ENCODE measurements at places on chromosomes 2 and 18.

DNA sequence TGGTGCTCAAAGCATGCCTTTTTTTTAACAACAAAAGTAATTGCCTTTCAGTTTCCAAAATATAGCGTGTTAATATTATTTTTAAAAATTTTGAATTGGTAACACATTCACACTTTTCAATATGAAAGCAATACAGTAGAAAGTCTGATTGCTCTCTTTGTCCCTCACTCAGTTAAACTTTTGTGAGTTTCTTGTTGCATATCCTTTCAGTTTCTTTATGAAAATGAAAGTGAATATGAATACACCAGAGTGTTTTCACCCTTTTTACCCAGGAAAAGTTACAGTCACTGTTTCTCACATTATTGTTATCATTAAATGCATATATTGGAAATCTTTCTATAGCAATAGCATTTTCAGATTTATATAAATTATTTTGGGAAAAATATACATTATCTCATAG, 377.4 kb upstream of the CRIM1 start:
- DNase-seq, result no peak

DNA sequence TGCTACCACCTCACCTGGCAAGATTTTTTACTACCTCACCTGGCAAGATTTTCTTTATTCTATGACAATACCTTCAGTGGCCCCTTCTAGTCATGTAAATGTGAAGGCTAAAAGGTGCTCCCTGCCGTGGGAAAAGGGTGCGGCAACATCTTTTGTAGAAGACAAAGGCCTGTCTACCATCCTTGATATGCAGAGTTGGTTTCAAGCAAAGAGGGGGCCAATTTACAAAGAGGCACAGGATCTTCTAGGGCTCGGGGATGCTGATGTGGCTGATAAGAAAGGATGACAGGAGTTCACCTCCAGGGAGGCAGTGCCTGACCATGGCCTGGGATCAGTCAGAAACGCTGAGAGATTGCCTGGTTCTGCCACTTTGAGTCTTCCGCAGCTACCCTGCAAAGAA, 165.4 kb upstream of the SLC1A4 start:
- no peak for DNase-seq

DNA sequence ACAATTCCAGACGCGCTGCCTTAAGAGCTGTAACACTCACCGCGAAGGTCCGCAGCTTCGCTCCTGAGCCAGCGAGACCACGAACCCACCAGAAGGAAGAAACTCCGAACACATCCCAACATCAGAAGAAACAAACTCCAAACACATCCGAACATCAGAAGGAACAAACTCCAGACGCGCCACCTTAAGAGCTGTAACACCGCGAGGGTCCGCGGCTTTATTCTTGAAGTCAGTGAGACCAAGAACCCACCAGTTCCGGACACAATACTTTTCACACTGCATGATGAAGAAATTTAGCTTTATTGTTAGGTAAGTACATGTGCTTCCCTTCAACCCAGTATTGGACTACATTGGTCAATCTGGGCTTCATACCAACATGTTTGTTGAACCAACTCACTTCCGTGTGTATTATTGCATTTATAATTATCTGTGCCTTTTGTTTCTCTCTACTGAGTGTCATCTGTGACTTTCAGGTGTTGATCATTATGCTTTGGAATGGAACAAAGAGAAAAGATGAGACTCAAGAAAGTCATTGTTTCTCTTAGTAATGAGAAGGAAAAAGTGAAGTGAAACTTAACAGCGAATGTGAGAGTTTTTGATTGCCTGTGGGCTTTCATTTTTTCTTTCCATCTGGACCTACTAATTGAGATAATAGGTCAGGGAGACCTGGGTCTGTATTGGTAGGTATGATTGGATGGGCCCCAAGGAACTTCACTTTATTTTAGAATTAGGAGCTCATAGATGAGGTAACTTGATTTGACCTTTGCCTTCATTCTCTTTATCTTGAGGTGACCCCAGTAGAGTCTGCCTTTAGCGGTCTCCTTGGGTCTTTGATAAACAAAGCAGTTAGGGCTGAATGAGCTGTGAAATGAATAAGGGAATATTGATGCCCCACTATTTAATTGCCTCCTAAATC, 76.1 kb upstream of the CAVIN2 start:
- no peak for DNase-seq

DNA sequence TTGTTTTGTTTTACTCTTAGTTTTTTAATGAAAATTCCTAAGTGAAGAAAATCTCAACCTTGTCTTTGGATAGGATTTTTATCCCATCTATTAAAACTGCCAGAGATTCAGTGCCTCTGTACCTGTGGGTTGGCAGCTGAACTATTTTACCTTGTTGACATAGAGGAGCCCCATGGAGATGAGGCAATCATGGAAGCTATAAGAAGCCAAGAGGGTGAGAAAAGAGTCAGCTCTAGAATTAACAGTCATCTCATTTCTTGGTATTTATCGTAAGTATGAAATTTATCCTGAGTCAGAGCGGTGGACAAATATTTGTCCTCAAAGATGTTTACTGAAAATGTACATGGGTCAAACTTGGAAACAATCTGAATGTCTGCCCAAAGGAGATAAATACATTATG, 35.8 kb upstream of the PGAP1 start:
- no peak for DNase-seq

- DNase-seq, result no peak
Measured at GRCh38 chr2:238005528-238005927, 38.7 kb downstream of the UBE2F start.

- no peak for DNase-seq
Measured at GRCh38 chr2:24354395-24354794, 5.9 kb downstream of the ITSN2 start.

DNA sequence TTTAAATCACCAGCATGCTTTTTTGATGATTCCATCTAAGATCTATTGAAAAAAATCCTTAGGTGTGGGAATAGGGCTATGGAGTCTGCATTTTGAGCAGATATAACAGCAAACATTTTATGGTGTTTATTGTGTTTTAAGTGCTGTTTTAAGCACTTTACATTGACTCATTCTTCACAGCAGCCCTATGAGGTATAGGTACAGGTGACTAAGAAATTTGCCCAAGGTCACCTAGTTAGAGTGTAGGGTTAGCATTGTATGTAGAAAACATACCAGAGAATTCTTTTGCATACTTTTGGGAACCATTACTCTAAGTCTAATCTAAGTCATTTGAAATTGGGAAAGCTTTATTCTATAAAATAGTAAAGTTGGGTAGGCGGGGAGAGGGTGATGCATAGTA, 31.3 kb downstream of the PPM1B start:
- no peak for DNase-seq

- DNase-seq, result no peak
Measured at GRCh38 chr2:199335502-199335901, 122.2 kb downstream of the SATB2 start.

DNA sequence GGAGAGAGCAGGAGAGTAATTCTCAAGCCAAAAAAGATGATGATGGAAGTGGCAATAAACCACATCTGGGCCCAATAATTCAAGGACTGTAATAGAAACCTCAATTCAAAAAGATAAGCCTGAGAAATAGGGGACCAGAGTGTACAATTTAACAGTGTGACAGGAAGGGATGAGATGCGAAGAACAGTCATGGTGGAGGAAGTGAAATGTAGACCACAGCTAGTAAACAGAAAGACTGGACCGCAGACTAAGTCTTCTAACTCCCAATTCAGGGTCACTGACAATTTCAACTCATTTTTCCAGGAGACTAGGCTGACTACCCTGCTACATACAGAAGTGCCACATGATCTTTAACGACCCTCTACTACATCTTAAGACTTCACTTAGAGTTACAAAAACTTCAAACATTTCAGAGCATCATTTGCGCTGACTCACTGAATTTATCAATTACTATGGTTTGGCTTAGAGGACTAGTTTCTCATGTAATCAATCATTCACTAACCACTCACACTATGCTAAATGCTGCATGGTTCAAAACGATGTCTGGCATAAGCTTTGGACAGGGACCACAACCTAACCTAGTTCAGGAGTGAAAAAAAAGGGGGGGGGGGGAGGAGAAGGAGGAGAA, 9.0 kb downstream of the CUL3 start:
- DNase-seq, result no peak

GRCh38 chr2:67625178-67625577, 228.0 kb downstream of the ETAA1 start:
- DNase-seq, result no peak

DNA sequence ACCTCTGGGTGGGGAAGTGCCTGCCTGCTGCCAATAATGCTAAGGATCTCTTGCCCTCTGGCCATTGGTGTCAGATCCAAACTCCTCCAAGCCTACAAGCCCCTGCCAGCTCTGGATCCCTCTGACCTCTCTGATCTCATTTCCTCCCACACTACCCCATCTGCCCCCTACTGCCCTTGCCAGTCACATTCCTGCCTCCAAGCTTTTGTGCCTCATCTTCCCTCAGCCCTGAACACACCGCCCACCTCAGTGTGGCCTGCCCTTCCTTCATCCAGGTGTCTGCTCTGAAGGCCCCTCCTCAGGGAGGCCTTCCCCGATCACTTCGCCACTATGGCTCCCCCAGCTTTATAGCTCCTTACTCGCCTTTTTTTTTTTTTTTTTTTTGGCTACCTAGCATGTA, 161.0 kb upstream of the GLI2 start:
- DNase-seq, result no peak

- no peak for DNase-seq
Measured at GRCh38 chr18:55432307-55433040, 155.5 kb downstream of the TCF4 start.

DNA sequence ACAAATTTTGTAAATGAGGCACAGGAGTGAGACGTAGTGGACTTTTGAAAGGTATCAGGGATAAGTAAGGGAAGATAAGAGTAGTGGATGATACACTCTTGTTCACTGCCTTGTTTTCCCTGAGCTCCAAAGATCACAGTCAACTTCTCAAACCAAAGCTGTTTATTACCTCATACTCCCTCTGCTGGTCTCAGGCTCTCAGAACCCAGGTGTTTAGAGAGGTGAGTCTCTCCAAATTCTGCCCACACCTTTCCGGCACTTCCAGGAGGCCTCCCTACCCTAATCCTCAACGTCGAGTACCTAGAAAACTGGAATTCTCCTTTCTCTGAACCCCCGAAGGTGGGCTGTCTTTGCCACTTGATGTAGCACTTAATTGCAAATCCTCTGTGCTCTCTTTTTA, 621.1 kb downstream of the BCL11A start:
- no peak for DNase-seq

DNA sequence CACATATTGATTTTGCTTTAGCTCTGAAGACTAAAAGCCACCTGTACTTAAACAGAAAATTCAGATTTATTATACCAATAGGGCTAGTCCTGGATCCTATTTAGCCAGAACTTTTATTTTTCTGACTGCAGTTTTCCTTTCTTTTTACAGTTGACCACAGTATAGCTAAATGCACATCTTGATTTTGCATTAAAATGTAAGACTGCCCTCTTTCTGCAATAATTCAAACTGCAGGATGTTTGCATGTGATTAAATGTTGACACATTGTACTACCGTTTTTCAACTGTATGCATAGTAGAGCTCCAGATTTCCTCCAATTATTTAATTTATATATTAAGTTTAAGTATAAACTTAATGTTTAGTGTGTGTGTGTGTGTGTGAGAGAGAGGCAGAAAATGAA, 1262.9 kb downstream of the SUCLG1 start:
- no peak for DNase-seq

- DNase-seq, result no peak
Measured at GRCh38 chr2:44535376-44535775, 173.6 kb downstream of the CAMKMT start.

DNA sequence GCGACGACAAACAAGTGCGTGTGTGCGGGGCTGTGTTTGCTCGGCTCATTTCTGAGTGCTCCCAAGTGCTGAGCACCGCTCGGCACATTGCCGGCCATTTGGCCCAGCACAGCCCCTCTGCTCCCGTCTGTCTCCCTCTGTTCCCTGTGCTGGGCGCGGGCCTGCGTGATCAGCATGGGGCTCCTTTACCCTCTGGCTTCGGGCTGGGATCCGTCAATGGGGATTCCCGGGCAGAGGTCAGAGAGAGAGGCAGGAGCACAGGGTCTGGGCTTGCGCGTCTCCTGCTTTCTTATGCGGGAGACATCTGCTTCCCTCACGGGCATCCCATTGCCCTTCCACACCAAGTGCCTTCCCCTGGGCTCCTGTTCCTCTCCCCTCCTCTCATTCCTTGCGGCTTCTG, 234.0 kb downstream of the ACKR3 start:
- DNase-seq, result no peak

- no peak for DNase-seq
Measured at GRCh38 chr2:26754972-26755670, 9.0 kb upstream of the SLC35F6 start.

DNA sequence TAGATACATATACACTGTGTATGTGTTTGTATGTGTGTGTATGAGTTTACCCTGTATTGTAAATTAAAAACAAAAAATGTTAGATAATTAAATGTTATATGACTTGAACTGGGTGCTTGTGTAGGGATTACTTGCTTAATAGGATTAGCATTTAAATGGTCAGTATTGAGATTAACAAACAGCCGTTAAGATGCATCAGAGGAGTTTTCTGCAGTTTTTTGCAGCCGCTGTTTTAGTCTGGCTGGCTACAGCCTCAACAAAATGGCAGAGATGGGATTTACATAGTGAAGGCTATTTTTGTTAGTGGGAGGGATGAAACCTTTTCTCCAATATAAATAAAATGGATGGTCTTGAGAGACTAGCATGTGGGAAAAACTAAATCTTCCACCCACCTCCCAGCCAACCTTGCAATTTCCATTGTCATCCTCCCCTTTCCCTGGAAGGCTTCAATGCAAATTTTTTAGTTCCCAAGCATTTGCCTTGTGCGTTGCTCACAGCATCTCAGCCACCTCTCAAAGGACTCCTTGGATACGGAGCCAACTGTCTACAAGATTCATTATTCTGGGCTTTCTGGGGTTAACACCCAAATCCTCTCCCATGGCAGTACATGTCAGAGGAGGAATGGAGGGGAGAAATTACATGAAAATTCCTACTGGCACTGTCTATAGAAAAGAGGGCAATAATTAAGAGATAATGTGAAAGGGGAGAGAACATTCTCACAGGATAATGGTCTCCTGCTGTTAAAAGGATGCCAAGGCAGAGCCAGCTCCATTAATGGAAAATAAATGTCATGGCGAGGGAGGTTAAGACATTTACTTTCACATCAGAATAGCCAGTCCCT, 351.9 kb downstream of the CDH2 start:
- DNase-seq, result no peak

GRCh38 chr2:97781981-97782380, 68.6 kb downstream of the ZAP70 start:
- DNase-seq, result no peak
